ENCODE measurements at places on chromosomes 1 and 21. TPM values are rescaled to one million over a fixed set of nuclear protein-coding genes. Genes with fewer than 3 reads are reported as not detected.

Gene GNG4
- total RNA-seq, result 1.8 TPM

Gene SLC6A17
- 0.07 TPM for total RNA-seq

Gene DMBX1
- 0.10 TPM for total RNA-seq

Gene TADA1
- 18.3 TPM for total RNA-seq

Gene PLPP3
- not detected for total RNA-seq

Gene JUN
- 13.2 TPM for total RNA-seq

- H3K36me3 ChIP-seq, result no peaks in the 10 kb centered on the region
- H3K27me3 ChIP-seq, result no peaks in the 10 kb centered on the region
- peaks cover 10% of the 10 kb centered on the region for H3K4me1 ChIP-seq
- H3K27ac ChIP-seq, result no peak overlapping the region
- DNase-seq, result no peak
These were observed 33.8 kb upstream of the ATP6V1G3 start for GRCh38 chr1:198574325-198574724.

- DNase-seq, result peak; percentile 88
- peaks cover 21% of the 10 kb centered on the region for H3K4me1 ChIP-seq
- H3K36me3 ChIP-seq, result peaks cover 3% of the 10 kb centered on the region
These were observed at the start of gene PRDM15 for GRCh38 chr21:41879190-41879998. Gene PRDM15, minus strand, starts transcription at chr21:41879344. Its CDS starts 18,981 bp downstream, at chr21:41860363.

DNA sequence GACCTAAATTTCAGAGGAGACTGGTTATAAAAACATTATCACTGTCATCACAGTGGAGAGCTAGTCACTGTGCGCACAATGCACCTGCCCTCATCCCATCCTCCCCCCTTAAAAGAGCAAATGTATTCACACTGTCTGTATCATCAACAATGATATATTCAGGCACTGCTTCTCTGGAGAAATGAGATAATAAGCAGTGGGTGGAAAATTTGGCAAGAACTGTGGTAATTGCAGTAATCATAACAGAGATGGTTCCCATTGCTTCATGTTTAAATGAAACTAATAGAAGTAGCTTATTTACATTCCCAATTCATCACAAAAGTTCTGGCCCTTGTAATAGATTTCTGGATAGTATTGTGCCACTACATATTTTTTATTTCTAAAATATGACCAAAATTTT is 867.4 kb upstream of the ADGRL2 start:
- no peaks in the 10 kb centered on the region for H3K27me3 ChIP-seq
- no peaks in the 10 kb centered on the region for H3K4me1 ChIP-seq
- H3K4me3 ChIP-seq, result no peak overlapping the region
- DNase-seq, result no peak
- H3K36me3 ChIP-seq, result no peaks in the 10 kb centered on the region
- no peak overlapping the region for H3K27ac ChIP-seq

- H3K36me3 ChIP-seq, result peaks cover 14% of the 10 kb centered on the region
- H3K27ac ChIP-seq, result peak overlapping the region; percentile 61
- no peak for DNase-seq
- peaks cover 57% of the 10 kb centered on the region for H3K4me1 ChIP-seq
- peak overlapping the region; percentile 20 for H3K4me3 ChIP-seq
These were observed 1.2 kb upstream of the PPOX start for GRCh38 chr1:161164901-161165610.

DNA sequence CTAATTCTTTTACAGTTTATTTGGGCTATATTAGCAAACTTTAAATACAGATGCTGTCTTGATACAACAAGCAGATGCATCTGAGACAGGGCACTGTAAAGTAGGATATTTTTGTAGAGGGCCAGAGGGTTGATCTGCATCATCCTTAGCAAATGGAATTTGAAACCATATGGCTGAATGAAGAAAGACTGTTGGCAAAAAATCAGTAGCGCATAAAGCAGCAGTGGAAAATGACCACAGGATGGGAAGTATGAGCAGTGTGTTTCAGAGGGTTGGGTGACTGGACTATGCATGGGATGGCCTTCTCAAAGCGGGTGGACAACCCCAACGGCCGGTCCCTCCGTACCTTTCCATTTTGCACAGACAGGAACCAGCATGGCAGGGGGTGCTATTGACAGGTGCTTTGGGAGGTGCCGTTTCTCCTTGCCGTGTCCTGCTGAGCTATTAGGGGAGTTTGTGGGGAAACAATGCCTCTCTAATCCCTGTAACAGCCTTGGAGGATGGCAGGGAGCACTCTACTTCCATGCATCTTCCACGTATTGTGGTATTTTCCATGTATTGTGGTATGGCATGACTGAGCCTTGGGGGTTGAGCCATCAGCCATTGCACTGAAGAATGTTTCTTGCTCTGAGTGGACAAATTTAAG is 5.9 kb downstream of the LRRC8B start:
- no peak for DNase-seq
- H3K4me1 ChIP-seq, result peaks cover 61% of the 10 kb centered on the region
- peaks cover 51% of the 10 kb centered on the region for H3K36me3 ChIP-seq
- no peak overlapping the region for H3K27ac ChIP-seq
- no peaks in the 10 kb centered on the region for H3K27me3 ChIP-seq

GRCh38 chr1:202143011-202143767 is 1.3 kb downstream of the ARL8A start:
- peaks cover 33% of the 10 kb centered on the region for H3K4me1 ChIP-seq
- no peaks in the 10 kb centered on the region for H3K27me3 ChIP-seq
- H3K27ac ChIP-seq, result peak overlapping the region; percentile 80

- H3K27me3 ChIP-seq, result no peaks in the 10 kb centered on the region
- no peak overlapping the region for H3K27ac ChIP-seq
- H3K36me3 ChIP-seq, result no peaks in the 10 kb centered on the region
- H3K4me1 ChIP-seq, result no peaks in the 10 kb centered on the region
These were observed 683.3 kb upstream of the CXADR start for GRCh38 chr21:16829532-16829931.

DNA sequence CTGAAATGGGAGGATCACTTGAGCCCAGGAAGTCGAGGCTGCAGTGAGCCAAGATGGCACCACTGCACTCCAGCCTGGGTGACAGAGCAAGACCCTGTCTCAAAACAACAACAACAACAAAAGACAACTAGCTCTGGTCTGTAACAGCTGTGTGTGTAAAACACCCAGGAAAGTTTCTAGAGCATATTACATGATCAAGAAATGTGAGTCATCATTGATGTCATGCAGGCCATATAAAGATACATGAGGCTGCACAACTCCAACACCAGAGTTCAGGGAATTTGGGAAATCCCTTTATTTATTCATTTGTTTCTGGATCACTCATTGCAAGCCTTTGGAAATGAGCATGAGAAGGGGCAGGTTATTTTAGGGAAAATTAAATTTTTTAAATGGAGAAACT is 50.3 kb upstream of the CTPS1 start:
- no peaks in the 10 kb centered on the region for H3K27me3 ChIP-seq
- DNase-seq, result no peak
- no peak overlapping the region for H3K4me3 ChIP-seq
- H3K27ac ChIP-seq, result no peak overlapping the region
- H3K4me1 ChIP-seq, result no peaks in the 10 kb centered on the region

DNA sequence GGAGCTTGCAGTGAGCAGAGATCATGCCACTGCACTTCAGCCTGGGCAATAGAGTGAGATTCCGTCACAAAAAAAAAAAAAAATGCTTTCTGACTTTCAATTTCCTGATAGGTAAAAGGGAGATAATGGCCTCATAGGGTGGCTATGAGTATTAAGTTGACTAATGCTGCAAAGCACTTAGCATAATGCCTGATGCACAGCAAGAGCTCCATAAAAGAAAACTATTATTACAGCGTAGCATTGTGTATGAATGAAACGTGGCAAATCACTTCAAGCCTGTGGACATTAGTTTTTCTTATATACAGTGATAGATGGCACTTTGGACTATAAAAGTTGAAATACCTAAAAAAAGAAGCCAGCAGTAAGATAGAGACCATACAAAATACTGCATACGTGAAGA is 16.8 kb downstream of the FNDC7 start:
- H3K36me3 ChIP-seq, result no peaks in the 10 kb centered on the region
- no peak for DNase-seq
- peaks cover 6% of the 10 kb centered on the region for H3K27me3 ChIP-seq
- no peak overlapping the region for H3K27ac ChIP-seq
- H3K4me3 ChIP-seq, result no peak overlapping the region

- no peaks in the 10 kb centered on the region for H3K4me1 ChIP-seq
- DNase-seq, result no peak
- no peak overlapping the region for H3K4me3 ChIP-seq
- no peak overlapping the region for H3K27ac ChIP-seq
- peaks cover 6% of the 10 kb centered on the region for H3K36me3 ChIP-seq
These were observed 36.7 kb upstream of the TMEM222 start for GRCh38 chr1:27285274-27285660.

GRCh38 chr1:25912076-25912831 is 6.0 kb upstream of the STMN1 start:
- H3K27me3 ChIP-seq, result no peaks in the 10 kb centered on the region
- no peaks in the 10 kb centered on the region for H3K4me1 ChIP-seq
- DNase-seq, result no peak
- no peak overlapping the region for H3K27ac ChIP-seq
- H3K36me3 ChIP-seq, result no peaks in the 10 kb centered on the region
- H3K4me3 ChIP-seq, result no peak overlapping the region

GRCh38 chr1:30418061-30418938 is 305.1 kb downstream of the MATN1 start:
- DNase-seq, result no peak
- no peaks in the 10 kb centered on the region for H3K36me3 ChIP-seq
- peaks cover 4% of the 10 kb centered on the region for H3K27me3 ChIP-seq
- no peaks in the 10 kb centered on the region for H3K4me1 ChIP-seq
- H3K27ac ChIP-seq, result no peak overlapping the region

GRCh38 chr1:147851149-147851548 is 51.4 kb upstream of the GJA8 start:
- no peak for DNase-seq
- no peaks in the 10 kb centered on the region for H3K36me3 ChIP-seq
- H3K4me3 ChIP-seq, result no peak overlapping the region
- peaks cover 2% of the 10 kb centered on the region for H3K27me3 ChIP-seq
- peaks cover 3% of the 10 kb centered on the region for H3K4me1 ChIP-seq
- H3K27ac ChIP-seq, result no peak overlapping the region

DNA sequence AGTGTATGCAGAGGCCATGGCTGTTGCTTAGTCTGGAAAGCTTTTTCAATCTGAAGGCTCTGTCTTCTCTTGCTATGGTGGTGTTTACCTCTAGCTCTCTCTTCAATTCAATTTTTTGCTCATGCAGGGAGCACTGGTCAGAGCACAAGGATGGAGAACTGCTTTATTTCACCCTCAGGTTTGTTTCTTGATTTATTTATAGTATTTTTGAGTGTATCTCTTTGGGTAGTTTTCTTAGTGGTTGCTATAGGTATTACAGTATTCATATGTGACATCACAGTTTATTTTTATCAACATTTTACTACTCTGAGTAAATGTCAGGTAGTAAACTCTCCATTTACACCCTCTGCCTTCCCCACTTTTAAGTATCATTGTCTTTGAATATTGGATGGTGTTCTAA is 147.9 kb downstream of the RASAL2 start:
- no peaks in the 10 kb centered on the region for H3K27me3 ChIP-seq
- no peaks in the 10 kb centered on the region for H3K4me1 ChIP-seq
- no peaks in the 10 kb centered on the region for H3K36me3 ChIP-seq
- H3K4me3 ChIP-seq, result no peak overlapping the region

- H3K4me3 ChIP-seq, result peak overlapping the region; percentile 86
- peaks cover 10% of the 10 kb centered on the region for H3K27me3 ChIP-seq
- H3K4me1 ChIP-seq, result peaks cover 27% of the 10 kb centered on the region
- DNase-seq, result peak; percentile 24
- peak overlapping the region; percentile 92 for H3K27ac ChIP-seq
These were observed 457 bp downstream of the VAV3 start for GRCh38 chr1:107964336-107965109.

DNA sequence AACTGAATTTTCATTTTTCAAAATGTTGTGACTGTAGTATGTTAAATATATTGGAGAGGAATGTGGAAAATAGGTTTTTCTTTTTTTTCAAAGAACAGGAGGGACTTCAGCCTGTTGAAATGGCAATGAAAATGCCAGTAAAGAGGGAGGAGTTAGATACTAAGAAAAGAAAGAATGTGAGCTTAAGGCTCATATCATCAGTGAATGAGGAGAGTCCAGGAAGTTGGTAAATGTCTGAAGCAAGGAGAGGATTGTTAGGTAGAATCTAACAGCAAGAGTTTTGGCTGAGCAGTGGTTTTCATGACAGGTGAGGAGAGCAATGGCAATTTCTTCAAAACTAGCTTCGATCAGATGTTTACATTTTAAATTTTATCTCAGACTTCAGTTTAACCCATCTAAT is 43.0 kb downstream of the PLA2G4A start:
- H3K4me1 ChIP-seq, result peaks cover 3% of the 10 kb centered on the region
- no peaks in the 10 kb centered on the region for H3K27me3 ChIP-seq
- no peak overlapping the region for H3K27ac ChIP-seq
- H3K36me3 ChIP-seq, result no peaks in the 10 kb centered on the region
- no peak overlapping the region for H3K4me3 ChIP-seq
- DNase-seq, result no peak

Data from activated CD4-positive, alpha-beta memory T cell treated with anti-CD3 and anti-CD28 coated beads for 36 hours (primary cell).